NCI-H1092 treated with DMSO at 0.1 percent for 48 hours (cell line): ENCODE measurements at places on chromosomes 3 and 15.

DNA sequence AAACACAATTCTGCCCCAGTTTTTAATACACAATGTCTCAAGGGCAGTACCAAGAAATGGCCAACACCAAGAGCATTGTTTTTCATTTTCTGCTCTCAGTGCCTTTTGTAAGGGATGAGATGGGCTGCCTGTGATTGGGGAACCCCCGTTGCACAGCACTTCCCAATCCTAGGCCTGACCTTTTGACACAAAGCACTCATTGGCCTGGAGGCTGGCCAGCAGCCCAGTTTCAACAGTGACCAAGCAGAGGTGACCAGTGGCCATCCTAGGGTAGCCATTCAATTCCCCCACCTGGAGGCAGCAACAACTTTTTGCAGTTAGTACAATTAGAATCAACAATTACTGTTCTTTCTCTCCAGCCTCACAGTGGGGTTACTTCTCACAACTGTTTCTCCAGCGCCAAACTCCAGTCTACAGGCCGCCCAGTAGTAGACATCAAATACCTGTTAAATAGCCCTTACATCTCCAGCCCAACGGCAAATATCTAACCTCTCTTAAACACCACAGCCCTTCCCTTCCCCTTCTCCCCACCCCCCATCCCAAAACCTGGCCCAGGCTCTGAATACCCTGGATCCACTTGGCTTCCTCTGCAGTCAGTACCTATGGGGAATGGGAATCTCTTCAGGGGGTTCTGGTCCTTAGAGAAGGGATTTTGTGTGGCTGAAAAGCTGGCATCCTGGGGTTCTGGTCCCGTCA, 8.9 kb upstream of the LRRC2 start:
- no peak for DNase-seq

GRCh38 chr15:28786521-28786920, 61.9 kb downstream of the GOLGA6L7 start:
- DNase-seq = no peak

- DNase-seq = no peak
Measured at GRCh38 chr3:49607105-49607591, 52.9 kb downstream of the BSN start.

DNA sequence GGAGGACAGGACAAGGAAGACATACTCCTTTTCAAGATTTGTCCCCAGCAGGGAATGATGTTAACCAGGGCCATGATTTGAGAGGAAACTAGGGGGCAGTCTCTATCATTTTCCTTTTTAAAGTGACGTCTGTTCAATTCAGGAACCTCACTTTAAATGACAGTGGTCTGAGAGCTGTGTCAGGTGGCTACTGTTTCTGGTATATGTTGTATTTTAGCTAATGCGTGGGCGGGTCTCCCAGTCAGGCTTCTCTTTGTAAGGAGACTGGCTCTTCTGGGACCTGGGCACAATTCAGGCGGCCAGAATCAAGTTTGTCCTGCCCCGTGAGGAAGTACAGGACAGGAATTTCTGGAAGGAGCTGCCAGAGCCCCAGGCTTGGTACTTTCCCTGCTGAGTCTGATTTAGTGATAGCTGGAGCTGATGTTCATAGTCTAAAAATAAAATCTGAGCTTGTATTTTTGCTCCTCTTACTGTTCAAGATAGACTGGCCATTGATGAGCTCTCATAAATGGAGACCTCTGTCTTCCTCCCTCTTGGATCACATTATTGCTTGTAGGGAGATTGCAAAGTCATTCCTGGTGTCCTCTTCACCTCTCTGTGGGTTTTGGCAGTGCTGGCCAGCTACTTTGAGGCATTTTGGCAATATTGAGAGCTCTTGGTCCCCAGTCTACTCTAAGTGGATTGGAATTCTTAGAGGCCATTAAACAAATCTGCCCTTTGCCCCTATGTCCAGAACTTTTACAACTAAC, 25.6 kb downstream of the SQOR start:
- no peak for DNase-seq

DNA sequence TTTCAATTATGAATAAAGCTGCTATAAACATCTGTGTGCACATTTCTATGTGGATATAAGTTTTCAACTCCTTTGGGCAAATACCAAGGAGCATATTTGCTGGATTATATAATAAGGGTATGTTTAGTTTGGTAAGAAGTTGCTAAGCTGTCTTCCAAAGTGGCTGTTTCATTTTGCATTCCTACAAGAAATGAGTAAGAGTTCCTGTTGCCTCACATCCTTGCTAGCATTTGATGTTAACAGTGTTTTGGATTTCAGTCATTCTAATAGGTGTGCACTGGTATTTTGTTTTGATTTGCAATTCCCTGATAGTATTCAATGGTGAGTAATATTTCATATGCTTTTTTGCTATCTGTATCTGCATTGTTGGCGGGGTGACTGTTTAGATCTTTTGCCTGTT, 120.7 kb upstream of the MDFIC2 start:
- no peak for DNase-seq

DNA sequence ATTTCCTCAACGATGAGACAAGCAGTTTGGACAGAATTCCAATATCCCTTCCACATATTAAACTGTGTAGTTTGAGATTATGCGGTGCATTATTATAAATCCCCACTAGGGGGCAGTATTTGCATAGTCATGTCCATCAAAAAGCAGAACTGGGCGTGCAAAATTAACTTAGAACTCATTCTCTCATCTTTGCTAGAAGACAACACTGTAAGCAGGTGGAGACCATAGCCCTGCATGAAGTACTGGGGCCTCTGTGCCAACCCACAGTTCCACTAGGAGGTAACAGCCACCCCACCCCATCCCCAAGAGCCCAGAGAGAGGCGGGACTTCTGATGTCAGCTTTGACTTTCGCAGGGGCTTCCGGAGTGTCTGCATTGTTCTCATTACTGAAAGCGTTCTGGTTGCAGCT, 106.6 kb upstream of the TMC3 start:
- DNase-seq = peak; percentile 40

- no peak for DNase-seq
Measured at GRCh38 chr3:114213292-114213626, 24.1 kb downstream of the ZNF80 start.

DNA sequence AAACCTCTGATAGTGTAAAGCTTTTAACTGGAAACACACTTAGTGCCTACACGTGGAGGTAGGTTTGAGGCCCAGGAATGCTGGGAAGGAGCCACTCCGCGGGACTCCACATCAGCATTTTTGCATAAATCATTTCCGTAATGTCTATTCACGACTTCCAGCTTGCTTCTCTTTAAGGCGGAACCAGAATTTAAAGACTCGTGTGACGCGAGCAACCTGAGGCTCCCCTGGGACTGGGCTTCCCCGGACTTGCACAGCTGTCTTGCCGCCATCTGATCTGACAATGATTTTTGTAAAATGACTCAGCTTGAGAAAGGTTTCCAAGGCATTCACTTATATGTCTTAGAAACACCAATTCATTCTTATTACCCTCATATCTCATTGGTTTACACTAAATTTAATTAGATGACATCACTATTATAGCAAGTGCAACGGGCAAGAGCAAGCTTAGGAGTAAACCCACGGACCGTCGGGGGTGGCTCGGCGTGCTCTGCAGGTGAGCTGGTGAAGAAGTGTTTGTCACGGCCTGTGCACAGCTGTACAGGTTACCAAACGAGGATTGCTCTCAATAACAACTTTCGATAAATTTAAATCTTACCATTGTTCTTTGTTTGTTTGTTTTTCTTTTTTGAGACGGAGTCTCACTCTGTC, 95.2 kb downstream of the CHSY1 start:
- no peak for DNase-seq

- DNase-seq = no peak
Measured at GRCh38 chr3:56856752-56857151, 55.0 kb upstream of the ARHGEF3 start.

GRCh38 chr3:190024912-190025311, 95.8 kb downstream of the P3H2 start:
- no peak for DNase-seq

DNA sequence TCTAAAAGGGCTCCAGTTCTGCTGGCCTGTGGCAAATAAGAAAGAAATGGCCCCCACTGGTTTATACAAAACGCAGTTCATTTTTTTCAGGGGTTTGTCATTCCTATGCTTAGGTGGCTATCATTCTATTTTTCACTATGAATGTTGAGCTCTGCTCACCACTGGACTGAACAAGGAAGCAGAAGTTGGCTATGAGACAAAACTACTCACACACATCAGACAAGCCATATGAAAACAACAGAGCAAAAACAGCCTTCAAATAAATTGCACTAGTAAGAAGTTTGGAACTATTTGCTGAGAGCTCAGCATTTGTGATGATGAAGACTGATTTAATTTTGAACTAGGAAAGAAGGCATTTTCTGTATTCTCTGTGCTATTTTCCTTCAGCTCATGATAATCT, 328.5 kb downstream of the MECOM start:
- DNase-seq = no peak

GRCh38 chr3:14907043-14907966, 40.1 kb upstream of the NR2C2 start:
- DNase-seq = no peak

GRCh38 chr3:195073866-195074860, 196.8 kb downstream of the XXYLT1 start:
- no peak for DNase-seq

DNA sequence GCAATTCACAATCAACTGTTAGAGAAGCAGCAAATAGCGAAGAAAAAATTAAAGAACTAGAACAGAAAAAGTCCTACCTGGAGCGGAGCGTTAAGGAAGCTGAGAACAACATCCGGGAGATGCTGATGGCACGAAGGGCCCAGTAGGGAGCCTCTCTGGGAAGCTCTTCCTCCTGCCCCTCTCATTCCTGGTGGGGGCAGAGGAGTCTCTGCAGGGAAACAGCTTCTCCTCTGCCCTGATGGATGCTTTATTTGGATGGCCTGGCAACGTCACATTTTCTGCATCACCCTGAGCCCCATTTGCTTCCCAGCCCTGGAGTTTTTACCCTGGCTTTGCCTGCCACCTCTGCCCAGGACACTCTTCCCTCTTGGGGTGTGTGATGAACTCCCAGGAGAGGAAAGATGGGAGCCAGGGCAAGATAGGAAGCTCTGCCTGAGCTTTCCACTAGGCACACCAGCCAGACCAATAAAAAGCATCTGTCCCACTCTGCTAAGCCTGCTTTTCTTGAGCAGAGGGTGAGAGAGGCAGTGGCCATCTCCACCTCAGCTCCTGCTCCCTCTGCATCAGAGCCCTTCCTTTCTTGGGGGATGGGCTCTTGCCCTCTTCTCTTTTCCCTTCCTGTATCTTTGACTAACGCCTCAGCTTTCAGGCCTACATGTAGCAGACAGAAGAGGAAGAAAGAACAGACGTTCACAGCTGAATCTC, 39.4 kb downstream of the PPARG start:
- DNase-seq = no peak

GRCh38 chr3:11244121-11244677, 28.0 kb upstream of the ATG7 start:
- no peak for DNase-seq

DNA sequence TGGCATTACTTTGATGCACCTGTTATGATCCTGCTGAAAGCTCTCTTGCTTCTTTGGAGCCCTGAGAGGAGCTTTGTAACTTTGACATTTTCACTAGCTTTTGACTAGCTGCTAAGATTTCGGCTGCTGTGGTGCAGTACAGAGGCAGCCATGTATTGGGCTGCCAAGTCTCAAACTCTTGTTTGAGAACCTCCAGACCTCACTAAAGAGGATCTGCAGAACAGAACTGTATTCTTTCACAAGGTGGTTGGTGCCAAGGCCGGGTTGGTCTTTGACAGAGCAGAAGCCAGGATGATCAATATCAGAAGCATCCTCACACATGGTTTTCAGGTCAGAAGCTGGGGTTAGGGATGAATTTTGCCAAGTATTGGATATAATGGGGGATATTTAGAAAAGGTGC, 34.6 kb upstream of the GOLGA8B start:
- DNase-seq = no peak

GRCh38 chr3:36562945-36563344, 182.6 kb downstream of the STAC start:
- no peak for DNase-seq

DNA sequence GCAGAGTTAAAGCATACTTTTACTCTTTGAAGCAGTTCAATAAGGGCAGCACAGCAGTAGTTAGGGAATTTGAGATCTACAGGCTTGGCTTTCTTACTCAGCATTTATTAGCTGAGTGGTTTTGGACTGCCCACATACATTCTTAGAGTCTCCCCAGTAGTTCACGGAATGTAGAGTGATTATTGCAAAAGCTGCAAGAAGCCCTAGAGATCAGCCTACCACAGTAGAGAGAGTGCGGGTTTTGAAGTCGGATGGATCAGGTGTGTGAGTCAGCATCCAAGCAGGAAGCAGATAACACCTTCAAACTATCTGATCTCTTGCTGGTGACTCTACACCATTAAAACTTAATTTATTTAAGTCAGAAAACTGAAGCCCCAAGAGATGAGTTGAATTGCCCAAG, 171.9 kb downstream of the SYNPR start:
- no peak for DNase-seq

- DNase-seq = no peak
Measured at GRCh38 chr15:40872791-40873693, 992 bp downstream of the RHOV start.

- DNase-seq = no peak
Measured at GRCh38 chr15:100602823-100603393, 519 bp downstream of the ASB7 start.

DNA sequence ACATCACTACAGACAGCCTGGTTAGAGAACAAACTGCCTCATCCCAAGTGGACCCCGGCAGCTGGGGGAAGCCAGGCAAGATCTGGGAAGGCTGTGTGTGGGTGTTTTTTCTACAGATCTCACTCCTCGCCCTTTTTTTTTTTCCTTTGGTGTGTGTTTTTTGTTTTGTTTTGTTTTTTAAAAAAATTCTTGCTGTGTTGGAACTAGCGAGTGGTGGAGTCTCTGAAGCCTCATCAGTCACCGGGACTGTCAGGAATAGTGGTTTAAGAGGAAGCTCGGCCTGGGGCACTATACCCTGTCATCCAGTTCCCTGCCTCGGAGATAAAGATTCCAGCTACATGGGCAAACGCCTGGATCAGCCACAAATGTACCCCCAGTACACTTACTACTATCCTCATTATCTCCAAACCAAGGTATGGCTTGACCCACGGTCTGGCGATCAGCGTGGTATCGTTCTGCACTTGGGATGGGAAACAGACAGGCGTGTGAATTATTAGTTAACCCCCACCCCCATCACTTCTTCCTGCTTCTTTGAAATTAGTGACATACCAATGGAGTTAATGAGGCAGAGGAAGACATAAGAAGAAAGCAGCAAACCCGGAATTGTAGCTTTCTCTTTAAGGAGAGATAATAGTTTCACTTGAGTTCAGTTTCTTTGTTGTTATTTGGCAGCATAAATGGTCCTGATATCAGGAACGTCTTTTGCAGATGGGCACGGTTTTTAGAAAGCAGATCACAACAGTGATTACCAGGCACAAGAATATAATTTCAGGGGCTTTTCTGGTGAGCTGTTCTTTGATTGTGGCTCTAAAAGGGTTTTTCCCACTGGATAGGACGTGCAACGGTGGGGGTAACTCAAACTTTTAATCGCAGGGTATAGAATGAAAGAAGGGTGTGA, 722 bp downstream of the RBMS3 start:
- DNase-seq = no peak

- DNase-seq = no peak
Measured at GRCh38 chr3:162122405-162122804, 625.8 kb downstream of the OTOL1 start.
